KG1 (cell line): ENCODE measurements at places on chromosomes 4 and X.

- DNase-seq = no peak
These were observed 14.4 kb downstream of the BCOR start for GRCh38 chrX:40083120-40083978.

GRCh38 chr4:144463896-144464295 lies 182.1 kb upstream of the HHIP start:
- DNase-seq = no peak

- no peak for DNase-seq
These were observed 8.0 kb downstream of the NIPAL1 start for GRCh38 chr4:48024522-48024921.

DNA sequence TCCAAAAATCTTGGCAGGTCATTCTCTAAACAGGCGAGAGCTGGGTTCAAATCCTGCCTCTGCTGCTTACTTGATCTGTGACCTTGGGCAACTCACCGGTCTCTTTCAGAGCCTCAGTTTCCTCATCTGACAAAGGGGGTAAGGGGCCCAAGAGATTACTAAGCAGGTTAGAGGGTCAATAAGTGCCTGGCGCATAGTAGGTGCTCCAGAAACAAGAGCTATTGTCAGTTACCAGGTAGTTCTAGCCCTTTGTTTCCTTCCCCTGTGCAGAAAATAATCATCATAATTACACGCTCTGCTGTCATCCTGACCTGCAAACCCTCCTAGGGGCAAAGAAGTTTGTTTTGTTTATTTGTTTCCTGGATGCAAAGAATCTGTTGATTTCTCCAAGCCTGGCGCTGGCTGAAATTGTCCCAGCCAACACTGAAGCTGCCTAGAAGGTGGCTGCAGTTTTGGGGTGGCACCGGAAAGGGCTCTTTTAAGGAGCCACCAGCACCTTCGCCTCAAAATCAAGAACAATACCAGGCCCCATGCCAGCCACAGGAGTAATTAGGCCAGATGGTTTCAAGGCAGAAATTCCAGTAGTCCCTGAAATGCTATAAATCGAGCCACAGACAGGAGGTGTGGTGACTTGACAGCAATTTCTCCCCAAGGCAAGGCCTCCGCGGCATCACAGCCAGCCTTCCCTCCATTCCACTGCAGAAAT lies 10.2 kb upstream of the KIAA0232 start:
- no peak for DNase-seq

DNA sequence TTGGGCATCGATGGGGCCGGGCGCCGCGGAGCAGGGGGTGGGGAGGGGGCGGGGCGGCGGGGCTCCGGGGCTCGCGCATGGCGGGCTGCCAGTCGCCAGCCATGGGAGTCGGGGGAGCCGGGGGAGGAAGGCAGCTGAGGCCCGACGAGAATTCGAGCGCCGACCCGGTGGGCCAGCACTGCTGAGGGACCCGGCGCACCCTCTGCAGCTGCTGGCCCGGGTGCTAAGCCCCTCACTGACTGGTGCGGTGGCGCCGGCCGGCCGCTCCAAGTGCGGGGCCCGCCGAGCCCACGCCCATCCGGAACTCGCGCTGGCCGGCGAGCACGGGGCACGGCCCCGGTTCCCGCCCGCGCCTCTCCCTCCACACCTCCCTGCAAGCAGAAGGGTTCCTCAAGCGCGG lies 49.4 kb downstream of the GSX2 start:
- DNase-seq = no peak

DNA sequence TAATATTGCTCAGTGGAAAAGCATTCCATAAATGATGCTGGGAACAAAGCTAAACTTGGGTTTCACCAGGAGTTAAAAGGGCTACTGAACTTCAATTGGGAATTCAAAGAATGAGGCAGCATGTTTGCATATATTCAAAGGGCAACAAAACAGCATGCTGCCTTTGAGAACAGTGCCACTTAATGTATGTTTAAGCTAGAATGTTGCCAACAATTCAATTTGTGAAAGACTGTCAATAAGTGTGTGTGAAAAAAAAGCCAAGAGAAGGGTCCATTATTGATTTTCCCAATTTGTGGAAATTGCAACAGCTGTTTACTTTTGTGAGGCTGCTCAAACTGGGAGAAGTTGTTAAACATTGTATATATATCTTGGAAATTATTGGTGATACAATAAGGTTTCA lies 701.9 kb upstream of the ACTRT1 start:
- DNase-seq = no peak

- no peak for DNase-seq
These were observed 3.2 kb downstream of the ALB start for GRCh38 chr4:73407227-73407673.
